ENCODE measurements at places on chromosomes 3 and 15. TPM values are rescaled to one million over a fixed set of nuclear protein-coding genes. Genes with fewer than 3 reads are reported as not detected.

DNA sequence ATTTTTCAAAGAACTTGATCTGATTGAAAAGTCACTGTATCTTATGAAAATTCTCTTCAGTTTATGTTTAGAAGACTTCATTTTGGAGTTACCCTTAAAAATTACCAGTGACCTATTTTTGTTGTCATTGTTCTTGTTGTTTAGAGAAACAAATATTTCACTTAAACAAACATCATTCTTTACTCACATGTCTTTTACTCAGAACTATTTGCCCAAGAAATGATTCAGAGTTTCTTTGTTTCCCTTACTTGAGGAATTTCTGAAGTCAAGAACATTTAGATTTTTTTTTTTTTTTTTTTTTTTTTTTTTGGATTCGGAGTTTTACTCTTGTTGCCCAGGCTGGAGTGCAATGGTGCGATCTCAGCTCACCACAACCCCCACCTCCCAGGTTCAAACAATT, 259.6 kb upstream of the UBE2E1 start:
- no peaks in the 10 kb centered on the region for H3K4me1 ChIP-seq
- no peak overlapping the region for H3K4me3 ChIP-seq
- H3K36me3 ChIP-seq = no peaks in the 10 kb centered on the region

GRCh38 chr15:85849946-85850345, 55.2 kb upstream of the KLHL25 start:
- no peak for DNase-seq
- H3K4me1 ChIP-seq = no peaks in the 10 kb centered on the region
- no peaks in the 10 kb centered on the region for H3K27me3 ChIP-seq
- no peaks in the 10 kb centered on the region for H3K36me3 ChIP-seq

DNA sequence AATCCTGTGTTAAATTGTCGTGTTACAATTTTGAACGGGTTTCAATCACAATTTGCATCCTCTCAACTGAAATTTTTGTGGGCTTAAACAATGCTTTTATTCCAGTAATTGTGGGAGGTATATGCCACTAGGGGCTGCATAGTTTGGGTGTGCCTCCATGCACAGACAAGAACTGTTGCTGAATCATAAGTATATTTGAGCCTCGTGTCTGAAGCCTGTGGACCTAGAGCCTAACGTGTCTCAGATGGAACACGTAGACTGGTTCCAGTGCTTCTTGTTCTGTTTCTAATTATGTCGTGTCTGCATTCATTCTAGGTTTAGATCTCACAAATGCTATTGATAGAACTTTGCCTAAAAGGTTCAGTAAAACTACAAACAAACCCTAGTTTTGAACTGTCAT, 363.4 kb downstream of the RBMS3 start:
- DNase-seq = no peak
- H3K36me3 ChIP-seq = no peaks in the 10 kb centered on the region
- H3K27me3 ChIP-seq = peaks cover 37% of the 10 kb centered on the region
- peaks cover under 1% of the 10 kb centered on the region for H3K4me1 ChIP-seq

TF gene
- not detected for polyA plus RNA-seq

AAGAB gene
- polyA plus RNA-seq = 40.4 TPM
